CD4-positive, alpha-beta T cell treated with Interleukin-4 for 1 hour (primary cell): ENCODE measurements at places on chromosomes 1 and 21.

GRCh38 chr21:28674763-28675162 is 317.9 kb downstream of the LTN1 start:
- DNase-seq, result no peak

DNA sequence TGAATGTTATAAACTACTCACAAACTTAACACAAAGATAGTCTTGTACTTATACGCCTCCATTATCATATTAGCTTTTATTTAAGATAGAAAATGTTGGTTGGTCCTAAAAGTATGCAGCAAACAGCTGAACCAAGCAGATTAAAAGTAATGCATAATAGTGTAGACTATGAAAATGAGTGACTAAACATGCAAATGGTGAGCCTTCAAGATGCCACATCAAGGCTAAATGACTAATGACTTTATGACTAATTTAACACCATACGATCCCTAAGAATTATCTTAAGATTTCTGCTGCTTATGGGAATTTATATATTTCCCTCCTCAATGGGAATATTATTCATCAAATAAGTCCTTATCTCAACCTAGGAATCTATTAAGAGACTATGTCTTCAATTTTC is 4.6 kb downstream of the GPATCH2 start:
- DNase-seq, result no peak

DNA sequence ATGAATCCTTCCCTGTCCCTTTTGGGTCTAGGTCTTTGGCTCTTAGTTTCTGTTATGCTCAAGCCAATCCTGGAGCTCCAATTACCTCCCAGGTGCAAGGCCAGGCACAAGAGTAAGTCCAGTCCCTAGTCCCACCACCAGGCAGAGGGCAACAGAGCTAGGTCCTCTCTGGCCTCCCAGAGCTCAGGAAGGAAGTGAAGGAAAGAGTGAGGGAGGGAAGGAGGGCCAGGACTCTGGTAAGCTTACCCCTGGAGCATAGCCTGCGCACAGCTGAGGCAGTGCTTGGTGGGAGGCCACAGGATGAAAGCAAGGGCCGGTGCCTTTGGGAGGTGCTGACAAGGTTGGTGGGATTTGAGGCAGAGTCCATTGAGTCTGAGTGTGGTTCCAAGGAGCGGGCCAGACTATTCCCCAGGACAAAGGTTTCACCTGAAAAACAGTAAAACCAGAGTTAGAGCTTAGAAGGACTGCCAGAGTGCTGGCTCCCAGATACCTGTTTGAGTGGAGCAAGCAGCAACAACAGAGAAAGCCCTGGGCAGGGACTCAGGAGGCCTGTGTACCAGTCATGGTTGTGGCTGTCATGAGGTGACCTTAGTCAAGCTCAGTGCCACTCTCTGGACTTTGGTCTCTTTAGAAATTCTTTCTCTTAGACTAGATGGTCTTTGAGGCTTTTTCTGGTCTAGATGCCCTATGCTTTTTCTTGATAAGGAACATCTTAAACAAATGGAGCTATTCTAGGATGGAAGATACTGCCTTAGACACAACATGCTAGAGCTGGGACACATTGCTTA is 15.8 kb upstream of the SLFNL1 start:
- no peak for DNase-seq

DNA sequence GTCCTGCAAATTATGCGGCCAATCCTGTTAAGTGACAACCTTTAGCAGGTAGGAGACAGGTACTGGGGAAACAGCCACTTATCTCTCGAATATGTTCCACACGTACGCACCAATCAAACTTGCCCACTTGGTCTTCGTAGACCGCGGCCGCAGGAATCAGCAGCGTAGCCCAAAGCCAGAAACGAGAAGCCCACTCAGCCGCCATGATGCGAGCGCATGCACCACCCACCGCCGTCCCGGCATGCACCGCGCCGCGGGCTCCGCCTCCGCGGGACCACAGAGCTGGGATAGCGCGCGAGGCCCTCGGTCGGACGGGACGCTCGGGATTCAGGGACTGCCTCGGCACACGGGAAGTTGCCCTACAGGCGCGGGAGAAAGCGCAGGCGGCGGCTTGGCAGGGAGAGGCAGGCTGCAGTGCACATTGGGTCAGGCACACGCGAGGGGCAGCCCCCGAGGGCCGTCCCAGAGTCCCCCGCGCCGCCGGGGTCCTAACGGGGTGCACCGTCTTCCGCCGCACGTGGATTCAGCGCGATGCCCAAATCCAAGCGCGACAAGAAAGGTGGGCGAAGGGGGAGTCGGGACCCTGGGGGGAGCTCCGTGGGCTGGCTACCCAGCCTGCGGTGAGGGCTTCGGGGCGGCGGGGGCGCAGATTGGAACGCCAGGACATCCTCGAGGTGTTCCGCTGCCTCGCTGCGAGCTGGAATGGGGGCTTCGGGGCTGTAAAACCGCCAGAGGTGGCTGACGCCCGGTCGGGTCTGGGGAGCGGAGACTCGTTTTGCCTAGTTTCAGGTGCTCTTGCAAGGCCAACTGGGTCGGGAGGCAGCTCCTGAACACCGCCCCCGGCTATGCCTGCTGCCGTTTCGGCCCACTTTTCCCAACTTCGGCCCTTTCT is at the start of the genes EMC1 and MRTO4:
Gene EMC1 (minus strand): TSS at position 220 of the 892 bp plus-strand sequence. CDS start 15 bp downstream, at position 205.
Gene MRTO4 (plus strand): TSS at position 501 of the 892 bp plus-strand sequence. CDS start 31 bp downstream, at position 532.
- peak; percentile 88 for DNase-seq

DNA sequence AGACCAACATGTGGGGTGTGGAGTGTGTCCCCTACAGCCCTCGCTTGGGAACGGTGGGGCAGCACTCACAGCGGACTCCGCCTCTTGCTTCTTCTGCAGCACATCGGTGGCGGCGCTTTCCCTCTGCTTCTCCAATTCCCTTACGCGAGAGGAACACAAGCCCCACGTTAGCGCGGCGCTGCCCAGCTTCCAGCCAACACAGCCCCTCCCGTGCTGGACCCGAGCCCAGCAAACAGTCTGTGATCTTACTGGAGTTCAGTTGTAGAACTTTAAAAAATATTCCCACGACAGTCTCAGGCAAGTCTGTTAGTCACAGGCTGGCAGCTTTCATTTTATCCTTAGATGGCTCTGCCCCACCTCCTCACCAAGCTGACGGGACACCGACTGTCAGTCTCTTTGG is 13.6 kb downstream of the THAP3 start:
- DNase-seq, result no peak

DNA sequence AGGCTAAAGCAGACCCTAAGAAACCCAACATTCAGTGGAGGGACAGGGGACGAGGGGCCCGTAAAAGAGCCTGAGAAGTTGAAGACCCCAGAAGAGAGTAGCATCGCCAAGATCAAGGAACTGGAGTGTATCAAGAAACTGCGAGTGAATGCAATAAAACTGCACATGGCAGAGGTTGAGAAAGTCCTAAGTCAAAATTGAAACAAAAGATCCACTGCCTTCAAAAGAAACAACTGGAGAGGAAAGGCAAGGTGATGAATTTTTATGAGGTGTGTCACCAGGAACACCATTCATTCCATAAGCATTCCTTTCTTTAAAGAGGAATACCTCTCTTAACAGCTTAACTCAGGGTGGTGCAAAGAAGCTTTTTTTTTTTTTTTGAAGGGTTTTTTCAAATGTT is 38.3 kb upstream of the ADORA3 start:
- DNase-seq, result no peak

- no peak for DNase-seq
Measured at GRCh38 chr1:202623075-202623474, 87.2 kb downstream of the SYT2 start.

GRCh38 chr1:18417316-18418269 is 63.1 kb upstream of the KLHDC7A start:
- DNase-seq, result no peak

- no peak for DNase-seq
Measured at GRCh38 chr1:183932412-183932811, 105.1 kb downstream of the COLGALT2 start.

- DNase-seq, result no peak
Measured at GRCh38 chr1:162372159-162373071, 4.2 kb downstream of the SPATA46 start.

DNA sequence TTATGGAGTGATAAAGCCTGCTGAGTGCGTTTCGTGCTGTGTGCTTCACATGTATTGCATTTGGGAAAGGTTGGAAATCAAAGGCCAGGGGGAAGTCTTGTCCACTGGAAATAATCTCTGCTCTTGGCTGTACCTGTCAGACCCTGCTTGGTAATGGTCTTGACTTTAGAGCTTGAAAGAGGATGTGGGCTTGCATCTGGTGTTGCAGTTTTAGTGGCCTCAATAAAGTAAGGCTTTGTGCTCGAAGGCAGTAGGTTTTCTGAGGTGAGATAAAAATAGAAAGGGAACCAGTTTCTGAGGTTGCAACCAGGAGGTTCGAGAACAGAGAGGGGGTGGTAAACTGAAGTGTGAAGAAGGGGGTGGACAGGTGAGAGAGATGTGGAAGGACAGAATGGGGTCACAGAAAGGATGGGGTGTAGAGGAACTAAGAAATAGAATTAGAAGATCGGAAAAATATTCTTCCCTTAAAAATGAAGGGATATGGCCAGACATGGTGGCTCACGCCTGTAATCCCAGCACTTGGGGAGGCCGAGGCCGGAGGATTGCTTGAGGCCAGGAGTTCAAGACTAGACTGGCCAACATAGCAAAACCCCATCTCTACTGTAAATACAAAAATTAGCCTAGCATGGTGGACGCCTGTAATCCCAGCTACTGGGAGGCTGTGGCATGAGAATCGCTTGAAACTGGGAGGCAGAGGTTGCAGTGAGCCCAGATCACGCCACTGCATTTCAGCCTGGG is 1.5 kb downstream of the S100PBP start:
- DNase-seq, result peak; percentile 48

DNA sequence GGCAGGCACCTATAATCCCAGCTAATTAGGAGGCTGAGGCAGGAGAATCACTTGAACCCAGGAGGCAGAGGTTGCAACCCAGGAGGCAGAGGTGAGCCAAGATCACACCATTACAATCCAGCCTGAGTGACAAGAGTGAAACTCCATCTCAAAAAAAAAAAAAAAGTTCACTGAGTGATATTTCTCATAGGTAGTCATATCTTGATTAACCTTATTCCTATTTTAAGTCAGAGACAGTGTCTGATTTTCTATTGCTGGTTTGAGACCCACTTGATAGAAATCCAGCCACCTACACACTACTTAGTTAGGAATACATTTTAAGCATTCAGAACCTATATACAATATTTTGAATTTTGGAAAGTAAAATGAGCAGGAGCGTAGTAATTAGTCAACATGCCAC is 357.4 kb upstream of the ADGRL2 start:
- DNase-seq, result no peak

DNA sequence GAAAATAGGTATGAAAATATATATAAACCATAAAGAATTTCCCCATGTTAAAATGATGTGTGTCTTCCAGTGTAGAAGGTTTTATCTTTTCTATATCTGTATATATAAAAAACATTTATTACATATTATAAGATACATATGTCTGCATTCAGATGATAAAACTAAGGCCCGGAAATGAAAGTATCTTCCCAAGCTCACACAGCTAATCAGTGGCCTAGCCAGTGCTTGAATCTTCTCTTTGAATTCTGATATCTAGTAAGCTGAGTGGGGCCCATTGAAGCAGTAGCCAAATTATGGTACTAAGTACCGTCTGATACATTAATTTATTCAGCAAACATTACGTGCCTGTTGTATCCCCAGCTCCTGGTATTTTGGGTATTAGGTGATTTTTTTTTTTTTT is 28.6 kb downstream of the UCK2 start:
- DNase-seq, result no peak

DNA sequence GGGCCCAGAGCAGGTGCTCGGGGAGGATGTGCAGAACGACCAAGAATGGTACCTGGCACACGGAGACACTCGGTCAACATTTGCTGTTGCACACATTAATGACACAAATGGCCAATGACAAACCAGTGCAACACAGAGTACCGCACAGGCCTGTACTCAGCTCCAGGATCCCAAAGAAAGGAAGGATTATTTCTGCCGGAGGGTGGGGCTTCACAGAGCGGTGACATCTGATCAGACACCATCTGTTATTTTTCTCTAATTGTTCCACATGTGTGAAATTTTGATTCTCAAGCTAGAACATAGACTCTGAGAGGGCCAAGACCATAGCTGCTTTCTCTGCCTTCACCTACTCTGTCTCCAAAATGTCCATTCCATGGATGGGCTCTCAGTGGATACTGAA is 100.4 kb downstream of the MRPL37 start:
- no peak for DNase-seq

GRCh38 chr1:33460947-33461629 is 11.4 kb upstream of the ZSCAN20 start:
- DNase-seq, result no peak

GRCh38 chr1:177423090-177423489 is 252.3 kb downstream of the BRINP2 start:
- DNase-seq, result no peak

DNA sequence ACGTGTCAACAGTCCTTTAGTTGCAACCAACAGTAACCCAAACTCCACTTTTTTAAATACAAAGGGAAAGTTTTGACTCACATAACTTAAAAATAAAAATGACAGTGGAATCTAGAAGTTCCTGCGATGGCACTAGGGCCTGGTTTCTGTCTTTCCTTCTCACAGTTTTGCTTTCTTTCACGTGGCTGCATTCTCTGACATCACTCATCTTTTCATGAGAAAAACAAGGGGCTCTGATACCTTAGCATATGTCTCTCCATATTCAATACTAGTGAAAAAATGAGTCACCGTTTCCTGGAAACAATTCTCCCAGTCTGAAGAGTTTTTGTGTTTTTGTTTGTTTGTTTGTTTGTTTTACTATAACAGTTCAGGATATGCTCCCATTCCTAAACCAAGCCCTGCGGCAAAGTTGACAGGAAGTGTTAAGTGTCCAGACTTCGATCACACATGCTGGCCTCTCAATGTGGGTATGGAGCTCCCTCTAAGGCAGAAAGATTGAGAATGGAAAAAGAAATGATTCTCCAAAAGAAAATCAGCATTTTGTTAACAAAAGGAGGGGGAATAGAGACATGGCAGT is 483.3 kb downstream of the TTLL7 start:
- DNase-seq, result no peak

- no peak for DNase-seq
Measured at GRCh38 chr1:168083456-168084325, 53.0 kb downstream of the GPR161 start.

- DNase-seq, result no peak
Measured at GRCh38 chr1:81466961-81467360, 333.8 kb upstream of the ADGRL2 start.

GRCh38 chr1:222243902-222244301 is 304.0 kb downstream of the HHIPL2 start:
- no peak for DNase-seq

DNA sequence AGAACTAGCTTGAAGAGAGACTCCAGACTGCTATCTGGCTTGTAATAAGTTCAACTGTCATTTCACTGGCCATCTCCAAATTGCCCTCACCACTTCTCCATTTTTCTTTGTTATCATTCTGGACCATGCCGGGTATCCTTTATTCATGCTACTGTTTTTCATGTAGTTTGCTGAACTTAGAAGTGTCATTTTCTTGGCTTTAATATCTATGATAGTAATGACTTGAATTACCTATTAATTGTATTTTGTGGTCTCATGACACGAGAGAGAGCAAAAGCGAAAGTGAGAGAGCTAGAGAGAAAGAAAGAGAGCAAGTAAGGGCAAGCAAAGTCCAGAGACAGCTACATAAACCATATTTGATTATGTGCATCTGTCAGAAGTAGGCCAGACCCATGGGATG is 184.9 kb upstream of the ATP1B1 start:
- DNase-seq, result no peak
